ENCODE measurements at places on chromosomes 6 and 20. TPM values are rescaled to one million over a fixed set of nuclear protein-coding genes. Genes with fewer than 3 reads are reported as not detected.

GRCh38 chr6:48912503-48912902 is 550.5 kb downstream of the MMUT start:
- no peak for DNase-seq

The PRSS35 gene
- total RNA-seq, result 72.0 TPM

GRCh38 chr6:93886416-93886815 is 467.1 kb upstream of the EPHA7 start:
- DNase-seq, result no peak

GRCh38 chr6:54232703-54233102 is 75.5 kb upstream of the TINAG start:
- DNase-seq, result no peak

- DNase-seq, result no peak
Observed at GRCh38 chr6:12026120-12026519, 14.0 kb downstream of the HIVEP1 start.

DNA sequence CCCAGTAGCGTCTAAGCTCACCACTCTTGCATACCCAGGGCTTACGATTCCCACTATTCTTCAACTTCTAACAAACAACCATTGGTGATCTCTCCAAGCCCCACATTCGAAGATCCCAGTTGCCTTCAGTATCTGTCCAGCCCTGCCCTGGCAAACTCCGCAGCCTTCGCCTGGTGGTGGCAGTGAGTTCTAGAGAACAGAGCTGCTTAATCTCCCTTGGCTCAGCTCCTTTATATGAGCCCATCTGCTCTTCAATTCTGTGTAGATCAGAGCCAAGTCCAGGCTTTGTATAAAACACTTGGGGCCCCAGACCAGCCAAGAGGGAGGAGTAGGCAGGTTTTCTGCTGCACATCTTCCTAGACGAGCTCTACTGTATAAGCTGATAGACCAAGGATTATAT is 193.3 kb downstream of the PHACTR1 start:
- no peak for DNase-seq

The RAET1G gene
- total RNA-seq, result not detected

The CTAGE9 gene
- total RNA-seq, result not detected

GRCh38 chr20:17500271-17500670 is 30.9 kb downstream of the BFSP1 start:
- no peak for DNase-seq

DNA sequence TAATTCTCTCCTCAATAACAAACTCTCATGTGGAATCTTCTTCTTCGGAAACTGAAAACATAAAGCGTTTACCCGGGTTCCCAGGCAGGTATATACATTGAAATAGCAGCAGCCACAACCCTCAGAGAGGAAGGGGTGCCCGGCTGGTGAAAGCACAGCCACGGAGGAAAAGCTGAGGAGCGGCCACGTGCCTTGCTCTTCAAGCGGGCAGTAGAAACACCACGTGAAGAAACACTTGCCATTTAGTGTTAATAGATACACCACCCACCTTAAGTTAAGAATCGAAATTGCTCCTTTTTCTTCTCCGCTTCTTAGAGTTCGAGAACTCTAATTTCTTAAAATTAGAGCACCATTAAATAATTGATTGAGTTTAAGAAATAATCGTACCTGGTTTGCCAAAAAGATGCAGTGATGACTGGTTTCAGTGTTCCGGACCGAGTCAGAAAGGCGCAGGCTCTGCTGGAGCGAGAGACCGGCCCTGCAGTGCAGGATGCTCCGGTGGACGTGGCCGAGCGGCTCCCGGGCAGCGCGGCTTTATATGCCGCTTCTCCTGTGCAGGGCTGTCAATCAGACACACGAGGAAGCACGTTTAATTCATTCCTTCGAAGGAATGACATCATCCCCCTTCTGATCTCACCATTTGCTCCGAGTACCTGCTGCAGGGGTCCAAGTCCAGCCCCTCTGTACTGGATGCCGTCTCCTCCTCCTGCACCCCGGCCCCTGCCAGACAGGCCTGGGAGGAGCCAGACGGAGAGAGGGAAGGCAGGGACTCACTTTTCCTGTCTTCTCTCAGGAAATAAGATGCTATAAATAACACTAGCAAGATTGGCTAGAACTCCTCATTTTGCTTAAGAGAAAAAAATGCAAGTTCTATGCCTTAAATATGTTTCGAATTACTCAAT is at the start of gene THBS2:
TSS of gene THBS2 (minus strand) at position 510 of the 902 bp plus-strand sequence. CDS start 3,062 bp downstream, outside the sequence.
- DNase-seq, result no peak

GRCh38 chr20:58033026-58033536 is 195.4 kb downstream of the ANKRD60 start:
- DNase-seq, result no peak

- DNase-seq, result no peak
Observed at GRCh38 chr6:158627940-158628211, 16.7 kb downstream of the DYNLT1 start.
